ENCODE measurements at places on chromosomes 3 and 15.
A peak's percentile ranks its signal among the peaks of the same experiment; 100 is the strongest.

DNA sequence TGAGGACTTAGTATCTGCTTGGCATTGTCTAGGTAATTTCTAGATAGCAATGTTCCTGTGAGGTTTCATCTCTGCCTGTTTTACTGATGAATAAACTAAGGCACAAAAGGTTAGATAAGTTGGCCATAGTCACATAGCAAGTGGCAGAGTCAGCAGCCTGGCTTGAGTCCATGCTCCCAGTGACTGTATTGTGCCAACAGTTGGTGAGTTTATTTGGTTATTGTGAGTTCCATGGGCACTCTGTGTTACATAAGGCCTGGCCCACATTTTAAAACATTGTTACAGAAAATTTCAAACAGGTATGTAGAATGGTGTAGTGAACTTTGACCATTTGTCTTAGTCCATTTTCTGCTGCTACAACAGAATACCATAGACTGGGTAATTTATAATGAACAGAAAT lies 15.2 kb downstream of the MCM2 start:
- DNase-seq: no peak

GRCh38 chr3:50474717-50475116 lies 28.7 kb downstream of the CACNA2D2 start:
- no peak for DNase-seq

GRCh38 chr3:50190936-50191660 lies at the start of gene GNAT1:
Gene GNAT1, plus strand, starts transcription at chr3:50191610. Its CDS starts 116 bp downstream, at chr3:50191726.
- no peak for DNase-seq

DNA sequence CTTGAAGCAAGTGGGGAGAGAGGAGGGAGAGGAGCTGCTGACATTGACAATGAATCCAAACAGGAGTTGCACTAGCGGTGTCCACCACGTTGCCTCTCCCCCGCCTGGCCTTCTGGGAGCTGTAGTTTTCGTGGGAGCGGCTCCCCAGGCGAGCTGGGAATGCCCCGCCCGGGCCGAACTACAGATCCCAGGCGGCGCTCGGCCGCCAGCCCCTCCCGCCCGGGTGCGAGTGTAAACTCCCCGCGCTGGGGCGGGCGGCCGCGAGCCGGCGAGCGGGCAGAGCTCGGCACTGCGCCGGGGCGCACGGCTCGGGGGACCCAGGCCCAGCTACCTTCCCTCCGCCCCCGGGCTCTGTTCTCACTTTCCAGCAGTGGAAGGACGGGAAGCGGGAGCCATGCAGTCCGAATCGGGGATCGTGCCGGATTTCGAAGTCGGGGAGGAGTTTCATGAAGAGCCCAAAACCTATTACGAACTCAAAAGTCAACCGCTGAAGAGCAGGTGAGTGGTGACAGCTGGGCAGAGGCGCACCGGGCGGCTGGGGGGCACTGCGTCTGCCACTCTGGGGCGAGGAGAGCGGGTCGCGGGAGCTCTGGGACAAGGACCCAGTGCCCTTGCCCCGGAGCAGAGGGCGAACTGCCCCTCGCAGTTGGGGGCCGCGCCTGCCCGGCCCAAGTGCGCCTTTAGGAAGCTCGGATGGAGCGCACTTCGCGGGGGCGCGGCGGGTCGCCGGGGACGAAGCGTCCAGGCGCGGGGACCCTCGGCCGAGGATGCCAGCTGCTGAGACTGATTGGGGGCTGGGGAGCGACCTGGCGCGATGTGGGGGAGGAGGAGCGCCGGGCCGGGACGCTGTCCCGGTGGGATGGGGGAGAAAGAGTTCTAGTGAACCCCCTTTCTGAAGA lies at the start of gene MITF:
MITF (plus strand) TSS at position 261 of the 899 bp plus-strand sequence; CDS start at position 395, 134 bp downstream.
- peak; percentile 91 for DNase-seq

- DNase-seq: no peak
Measured at GRCh38 chr15:35616498-35617271, 70.7 kb upstream of the DPH6 start.

- no peak for DNase-seq
Measured at GRCh38 chr3:136639069-136639468, 113.1 kb downstream of the STAG1 start.

DNA sequence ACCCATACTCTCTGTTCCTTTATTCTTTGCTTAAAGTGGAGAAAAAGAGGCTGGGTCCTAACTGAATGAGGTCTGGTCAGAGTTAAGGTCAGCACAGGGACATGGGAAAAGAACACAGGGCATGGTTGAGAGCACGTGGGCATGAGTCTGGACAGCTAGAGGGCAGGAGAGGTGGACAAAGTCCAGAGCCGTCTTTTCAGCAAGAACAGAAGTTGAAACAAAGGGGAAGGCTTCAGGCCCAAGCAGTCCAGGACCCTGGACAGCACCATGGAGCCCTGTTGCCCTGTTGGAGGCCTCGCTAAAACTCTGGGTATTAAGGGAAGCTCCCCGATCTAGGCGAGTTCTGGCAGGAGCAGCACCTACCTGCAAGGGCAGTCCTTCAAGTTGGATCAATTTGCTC lies 50.7 kb downstream of the XYLB start:
- DNase-seq: no peak

DNA sequence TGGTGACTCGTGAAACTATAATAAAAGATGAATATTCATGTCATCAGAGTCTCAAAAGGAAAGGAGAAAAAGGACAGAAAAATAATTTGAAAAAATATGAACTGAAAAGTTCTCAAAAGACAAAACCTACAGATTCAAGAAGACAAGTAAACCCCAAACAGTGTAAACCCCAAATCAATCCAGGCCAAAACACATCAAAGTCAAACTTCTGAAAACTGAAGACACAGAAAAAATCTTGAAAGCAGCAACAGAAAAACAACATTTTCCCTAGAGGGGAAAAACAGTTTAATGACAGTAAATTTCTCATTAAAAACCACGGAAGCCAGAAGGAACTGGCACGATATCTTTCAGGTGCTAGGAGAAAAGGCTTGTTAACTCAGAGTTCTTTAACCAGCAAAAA lies 143.8 kb downstream of the PEAK1 start:
- DNase-seq: no peak

GRCh38 chr3:95333826-95334225 lies 1271.0 kb downstream of the NSUN3 start:
- no peak for DNase-seq

DNA sequence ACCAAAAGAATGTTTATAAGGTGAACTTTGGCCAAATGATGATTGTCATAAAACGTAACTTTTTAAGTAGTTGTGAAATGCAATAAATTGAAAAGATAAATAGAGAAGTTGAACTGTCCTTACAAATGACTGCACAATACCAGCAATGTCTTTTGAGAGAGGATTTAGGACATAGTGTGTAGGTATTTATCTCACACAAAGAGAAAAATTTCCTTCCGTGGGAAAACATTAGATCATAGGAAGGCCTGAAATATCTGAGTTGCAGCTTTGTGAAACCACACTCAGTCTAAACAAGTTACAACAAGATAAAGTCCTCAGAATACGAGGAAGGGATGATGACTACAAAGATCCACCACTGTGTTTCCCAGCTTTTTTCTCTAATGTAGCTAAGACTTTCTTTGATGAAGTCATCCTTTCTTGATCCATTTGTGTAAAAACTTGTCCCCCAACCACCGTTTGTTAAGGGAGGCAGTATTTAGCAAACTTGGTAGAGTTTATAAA lies 16.0 kb downstream of the ROBO2 start:
- no peak for DNase-seq

DNA sequence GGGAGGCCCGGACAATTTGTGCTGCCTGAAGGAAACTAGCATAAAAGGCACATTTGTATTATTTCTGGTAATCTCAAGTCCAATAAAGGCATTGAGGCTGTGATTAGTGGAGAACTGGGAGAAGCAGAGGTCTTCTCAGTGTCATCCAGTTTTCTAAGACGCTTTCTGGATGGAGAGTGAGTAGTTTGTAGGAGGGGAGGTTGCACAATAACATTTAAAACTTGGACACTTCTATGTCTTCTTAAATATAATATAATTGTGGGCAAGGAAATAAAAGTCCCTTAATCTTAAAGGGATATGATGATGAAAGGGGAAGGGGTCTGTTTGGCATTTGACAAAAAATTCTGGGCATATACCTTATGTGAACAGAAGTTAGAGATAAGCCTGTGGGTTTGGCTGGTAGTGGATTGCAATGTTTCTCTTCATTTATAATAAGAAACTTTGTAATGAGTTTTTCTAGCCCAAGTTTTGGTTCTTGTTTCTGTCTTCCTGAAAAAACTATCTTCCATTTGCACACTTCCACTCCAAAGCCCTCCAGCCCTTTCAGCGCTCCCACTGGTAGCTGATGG lies 291.6 kb upstream of the TGFBR2 start:
- no peak for DNase-seq

DNA sequence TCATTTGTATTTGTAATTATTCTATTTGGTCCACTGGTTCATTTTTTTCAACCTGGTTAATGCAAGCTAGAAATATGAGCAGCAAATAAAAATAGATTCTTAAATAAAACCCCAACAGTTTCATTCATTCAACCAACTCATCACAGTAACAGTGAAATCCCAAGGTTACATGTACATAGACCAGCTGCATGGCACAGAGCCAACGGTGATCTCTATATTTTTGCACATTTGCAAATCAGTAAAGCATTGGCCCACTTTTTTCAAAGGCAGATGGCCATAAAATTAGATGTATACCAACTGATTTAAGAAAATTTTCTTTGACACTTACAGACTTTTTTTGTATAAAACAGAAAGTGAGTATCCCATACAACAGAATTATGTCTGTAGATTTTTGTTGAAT lies 49.3 kb downstream of the STRIT1 start:
- no peak for DNase-seq

DNA sequence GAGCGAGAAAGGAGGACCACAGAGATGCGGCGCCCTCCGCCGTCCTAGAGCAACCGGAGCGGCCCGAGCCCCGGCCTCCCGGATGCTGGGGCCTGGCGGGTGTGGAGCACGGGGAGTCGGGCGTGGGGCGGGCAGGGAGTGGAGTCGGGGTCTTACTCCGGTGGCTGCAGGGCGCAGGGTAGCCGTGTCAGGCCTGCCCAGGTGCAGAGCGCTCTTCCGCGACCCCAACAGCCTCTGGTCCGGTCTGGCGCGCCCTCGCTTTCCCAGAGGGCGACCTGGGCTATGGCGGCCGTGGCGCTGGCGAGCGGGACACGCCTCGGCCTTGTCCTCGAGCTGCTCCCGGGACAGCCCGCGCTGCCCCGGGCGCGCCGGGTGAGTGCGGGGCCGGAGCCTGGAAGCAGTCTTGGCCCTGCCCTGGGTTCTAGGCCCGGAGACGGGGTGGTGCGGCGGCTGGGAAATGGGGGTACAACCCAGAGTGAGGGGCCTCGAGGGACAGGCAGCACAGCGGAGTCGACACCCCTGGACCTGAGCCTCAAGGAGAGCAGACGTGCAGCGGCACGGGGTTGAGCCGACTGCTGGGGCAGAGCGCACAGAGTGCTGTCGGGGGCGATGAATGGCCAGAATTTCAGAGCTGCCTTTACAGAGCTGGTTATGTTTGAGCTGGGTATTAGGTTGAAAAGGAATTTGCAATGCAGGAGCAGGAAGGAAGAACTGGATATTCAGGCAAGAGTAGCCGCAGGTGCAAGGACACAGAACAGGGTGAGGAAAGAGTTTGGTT lies at the start of gene ZNF662:
ZNF662 (plus strand) TSS at position 73 of the 778 bp plus-strand sequence. CDS start 1,973 bp downstream, outside the sequence.
- DNase-seq: peak; percentile 55

GRCh38 chr3:85912980-85913379 lies 954.2 kb downstream of the CADM2 start:
- DNase-seq: no peak

GRCh38 chr3:181329024-181329423 lies 339.5 kb upstream of the DNAJC19 start:
- DNase-seq: no peak

DNA sequence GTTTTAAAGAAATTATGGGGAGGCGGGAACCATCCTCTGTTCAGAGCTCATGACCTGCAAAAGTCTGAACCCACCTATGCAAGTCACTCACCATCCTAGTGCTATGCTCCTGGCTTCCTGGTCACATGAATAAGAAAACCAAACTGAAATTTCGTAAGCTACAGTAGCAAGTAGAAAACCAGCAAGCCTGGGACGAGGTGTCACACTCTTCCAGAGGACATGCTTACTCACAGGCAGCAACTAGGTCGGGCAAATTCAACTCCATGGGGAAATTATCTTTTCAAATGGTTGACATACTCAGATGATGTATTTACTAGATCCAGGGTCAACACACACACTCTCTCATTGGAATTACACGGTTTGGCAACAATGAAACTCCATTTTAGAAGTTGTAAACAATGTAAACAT lies 31.3 kb downstream of the LDHAL6B start:
- no peak for DNase-seq

DNA sequence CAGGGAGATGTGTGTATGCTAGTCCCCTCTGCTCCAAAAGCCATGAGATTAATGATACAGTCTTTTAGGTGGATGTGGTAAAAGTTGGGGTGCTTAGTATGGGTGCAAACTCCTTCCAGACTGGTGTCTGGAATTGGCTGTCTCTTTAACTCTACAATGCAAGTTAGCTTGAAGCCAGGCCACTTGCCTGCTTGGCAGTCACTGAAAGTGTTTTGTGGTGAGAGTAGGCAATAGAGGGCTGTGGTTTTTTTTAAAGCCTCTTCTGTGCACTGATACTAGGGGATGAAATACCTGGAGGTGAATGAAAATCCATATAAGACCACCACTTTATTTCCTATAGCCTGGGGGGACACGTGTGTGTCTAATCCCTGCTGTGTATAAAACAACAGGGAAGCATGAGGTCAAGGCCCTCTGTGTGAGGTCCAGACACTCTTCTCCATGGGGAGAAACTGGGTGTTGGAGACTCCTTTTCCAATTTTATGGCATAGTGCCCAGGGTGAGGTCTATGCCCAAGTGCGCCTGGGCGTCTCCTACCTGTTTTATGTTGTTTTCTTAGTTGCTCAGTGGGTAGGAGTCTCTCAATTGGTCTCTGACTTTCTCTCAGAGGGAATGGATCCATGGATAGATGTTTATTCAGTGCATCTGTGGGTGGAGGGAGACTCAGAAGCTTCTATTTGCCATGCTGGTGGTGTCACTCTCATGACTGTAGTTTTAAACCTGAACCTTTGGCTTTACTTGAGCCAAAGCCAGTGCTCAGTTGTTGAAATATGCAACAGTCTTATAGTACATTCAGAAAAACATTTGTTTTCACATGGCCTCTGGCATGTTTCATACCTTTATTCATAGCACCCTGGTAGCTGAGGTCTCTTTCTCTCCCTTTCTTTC lies 327.8 kb upstream of the ATP11B start:
- no peak for DNase-seq

DNA sequence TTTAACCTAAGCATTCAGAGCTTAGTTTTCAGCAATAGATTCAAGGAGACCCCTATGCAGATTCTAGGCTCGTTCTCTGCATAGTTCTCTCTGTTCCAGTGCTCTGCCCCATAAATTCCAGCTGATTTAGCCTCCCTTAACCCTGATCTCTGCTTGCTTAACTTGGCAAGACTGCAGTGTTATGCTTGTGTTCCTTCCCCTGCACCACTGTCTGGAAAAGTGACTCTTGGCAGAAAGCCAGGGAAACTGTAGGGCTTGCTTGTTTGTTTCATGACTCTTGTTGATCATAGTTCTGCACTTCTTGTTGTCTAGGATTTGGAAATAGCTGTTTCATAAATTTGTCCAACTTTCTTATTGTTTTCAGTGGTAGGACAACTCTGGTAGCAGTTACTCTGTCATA lies 40.1 kb downstream of the ANAPC13 start:
- DNase-seq: peak; percentile 21

DNA sequence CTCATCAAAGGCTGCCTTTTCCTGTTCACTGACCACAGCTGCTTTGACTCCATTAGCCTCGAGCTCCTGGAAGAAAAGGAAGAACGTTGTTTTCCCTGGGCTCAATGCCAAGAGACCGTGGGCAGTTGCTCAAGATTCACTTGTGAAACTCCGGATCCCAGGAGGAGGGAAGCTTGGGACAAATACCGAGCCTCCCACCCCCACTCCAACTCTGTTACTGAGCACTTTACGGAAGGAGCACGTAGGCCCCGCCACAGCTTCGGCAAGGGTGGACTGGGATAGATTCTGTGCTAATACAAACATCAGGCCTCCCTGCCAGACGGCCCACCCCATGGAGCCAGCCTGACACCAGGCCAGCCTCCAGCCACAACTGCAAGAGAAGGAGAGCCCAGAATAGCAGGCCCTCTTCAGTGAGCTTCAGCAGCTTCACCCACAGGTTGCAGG lies 10.8 kb upstream of the FANCD2 start:
- peak; percentile 61 for DNase-seq

Data from mucosa of descending colon (tissue), 3 donors.